ENCODE measurements at places on chromosomes 16 and 17.

GRCh38 chr17:60665602-60666001 lies 12.0 kb upstream of the BCAS3 start:
- DNase-seq = no peak

DNA sequence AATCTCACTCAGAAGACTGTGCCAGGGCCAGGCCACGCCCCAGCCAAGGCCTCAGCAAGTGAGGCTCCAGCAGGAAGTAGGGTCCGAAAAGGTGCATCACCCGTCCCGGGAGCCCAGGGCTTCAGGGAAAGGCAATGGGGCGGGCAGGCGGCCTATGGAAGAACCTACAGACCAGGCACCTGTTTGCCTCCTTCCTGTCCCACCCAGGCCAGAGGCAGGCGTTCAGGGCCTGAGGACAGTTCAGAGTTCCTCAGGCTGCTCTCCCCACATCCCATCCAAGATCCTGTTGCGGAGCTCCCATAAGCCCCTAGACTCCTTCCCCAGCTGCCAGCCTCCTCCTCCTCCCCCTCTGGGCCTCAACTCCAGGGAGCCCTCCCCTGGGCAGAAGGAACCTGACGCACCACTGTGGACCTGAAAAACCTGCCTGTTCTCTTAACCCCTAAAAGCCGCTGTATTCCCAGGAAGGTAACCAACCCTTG lies 2.3 kb downstream of the CLUH start:
- no peak for DNase-seq

- no peak for DNase-seq
These were observed 71.5 kb upstream of the KSR1 start for GRCh38 chr17:27384726-27385125.

DNA sequence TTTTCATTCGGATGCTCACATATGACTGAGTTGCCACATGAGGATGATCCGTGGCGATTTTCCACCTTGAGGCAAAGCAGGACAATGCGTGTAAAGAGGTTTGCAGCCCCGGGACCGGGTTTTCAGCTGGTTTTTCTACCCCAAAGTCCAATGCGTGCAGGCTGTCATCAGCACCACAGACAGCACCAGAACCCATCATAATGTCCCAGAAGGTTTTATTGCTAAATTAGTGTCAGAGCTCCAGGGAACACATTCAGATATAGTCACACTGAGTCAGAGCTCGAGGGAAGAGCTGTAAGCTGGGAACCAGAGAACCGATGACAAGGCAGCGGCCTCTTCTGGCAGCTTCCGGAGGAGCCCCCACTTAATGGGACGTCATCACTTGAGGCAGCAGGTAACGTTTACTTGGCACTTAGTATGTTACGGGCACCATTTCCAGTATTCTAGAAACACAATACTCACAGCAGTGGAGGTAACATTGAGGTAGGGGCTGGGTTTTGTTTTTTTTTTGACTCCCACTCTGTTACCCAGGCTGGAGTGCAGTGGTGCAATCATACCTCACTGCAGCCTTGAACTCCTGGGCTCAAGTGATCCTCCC lies 8.9 kb upstream of the NAGPA start:
- no peak for DNase-seq

- DNase-seq = no peak
These were observed 16.9 kb downstream of the KNOP1 start for GRCh38 chr16:19701091-19701490.

GRCh38 chr17:67716405-67716798 lies 1.3 kb upstream of the NOL11 start:
- no peak for DNase-seq

DNA sequence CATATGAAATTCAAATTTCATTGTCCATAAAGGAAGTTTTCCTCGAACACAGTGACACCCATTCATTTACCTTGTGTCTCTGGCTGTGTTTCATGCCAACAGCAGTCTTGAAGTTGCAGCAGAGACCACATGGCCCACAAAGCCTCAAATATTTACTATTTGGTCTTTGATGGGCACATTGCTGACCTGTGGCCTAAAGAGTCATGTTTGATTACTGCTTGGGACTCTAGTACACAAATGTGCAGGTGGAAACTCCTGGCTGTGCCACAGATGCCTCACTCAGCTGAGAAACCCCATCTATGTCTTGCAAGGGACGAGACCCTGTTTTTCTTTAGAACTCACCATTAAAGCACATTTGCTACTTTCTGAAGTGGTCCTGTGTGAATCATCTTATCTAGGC lies 76.7 kb downstream of the SLC6A2 start:
- DNase-seq = no peak

GRCh38 chr17:38352245-38353085 lies 821 bp downstream of the SOCS7 start:
- no peak for DNase-seq

DNA sequence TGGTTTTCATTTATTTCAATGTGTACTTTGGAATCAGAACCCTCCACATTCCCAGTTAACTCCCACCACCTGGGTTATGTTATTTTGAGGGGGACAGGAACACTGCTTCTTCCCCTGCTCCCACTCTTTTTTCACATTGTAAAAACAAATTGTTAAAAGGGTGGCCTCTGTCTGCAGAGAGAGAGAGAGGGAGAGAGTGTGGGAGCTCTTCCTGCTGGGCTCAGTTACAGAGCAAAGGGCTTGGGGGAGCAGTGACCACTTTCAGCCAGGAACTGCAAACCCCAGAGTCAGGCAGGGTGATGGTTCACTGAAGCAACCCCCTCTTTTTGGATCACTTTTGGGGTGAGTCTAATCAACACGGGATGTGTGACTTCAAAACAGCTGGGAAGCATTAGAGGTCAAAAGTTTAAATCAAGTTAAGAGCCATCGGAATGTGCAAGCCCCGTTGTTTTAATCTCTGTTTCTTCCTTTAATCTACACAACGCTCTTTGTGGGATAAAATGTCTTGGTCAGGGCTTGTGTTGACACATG lies 577.0 kb upstream of the CDH11 start:
- DNase-seq = no peak

- DNase-seq = no peak
These were observed 14.0 kb upstream of the ELAC2 start for GRCh38 chr17:13031718-13032350.

DNA sequence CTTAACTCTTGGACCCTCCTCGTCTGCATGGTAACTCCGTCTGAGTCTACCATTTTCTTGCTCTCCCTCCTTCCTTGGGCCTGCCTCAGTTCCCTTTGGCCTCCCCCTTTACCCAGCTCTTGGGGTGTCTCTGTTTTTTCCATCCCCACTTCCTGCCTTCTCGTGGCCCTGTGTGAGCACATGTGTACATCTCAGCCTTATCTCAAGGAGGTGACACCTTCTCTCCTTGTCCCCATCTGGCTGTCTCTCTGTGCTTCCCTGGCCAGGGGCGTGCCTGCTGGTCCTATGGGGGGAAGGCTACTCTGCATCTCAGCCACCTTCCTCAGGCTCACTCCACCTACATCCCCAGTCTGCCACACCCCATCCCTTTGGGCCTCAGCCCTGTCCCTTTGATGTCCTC lies 6.6 kb downstream of the CTF1 start:
- DNase-seq = no peak

DNA sequence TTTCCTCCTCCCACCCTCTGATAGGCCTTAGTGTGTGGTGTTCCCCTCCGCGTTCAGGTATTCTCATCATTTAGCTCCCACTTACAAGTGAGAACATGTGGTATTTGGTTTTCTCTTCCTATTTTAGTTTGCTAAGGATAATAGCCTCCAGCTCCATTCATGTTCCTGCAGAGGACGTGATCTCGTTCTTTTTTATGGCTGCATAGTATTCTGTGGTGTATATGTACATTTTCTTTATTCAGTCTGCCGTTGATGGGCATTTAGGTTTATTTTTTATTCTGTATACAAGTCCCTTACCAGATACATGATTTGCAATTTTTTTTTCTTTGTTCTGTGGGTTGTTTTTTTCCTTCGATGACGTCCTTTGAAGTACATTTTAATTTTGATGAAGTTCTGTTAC lies 18.8 kb upstream of the CDK5R1 start:
- no peak for DNase-seq

DNA sequence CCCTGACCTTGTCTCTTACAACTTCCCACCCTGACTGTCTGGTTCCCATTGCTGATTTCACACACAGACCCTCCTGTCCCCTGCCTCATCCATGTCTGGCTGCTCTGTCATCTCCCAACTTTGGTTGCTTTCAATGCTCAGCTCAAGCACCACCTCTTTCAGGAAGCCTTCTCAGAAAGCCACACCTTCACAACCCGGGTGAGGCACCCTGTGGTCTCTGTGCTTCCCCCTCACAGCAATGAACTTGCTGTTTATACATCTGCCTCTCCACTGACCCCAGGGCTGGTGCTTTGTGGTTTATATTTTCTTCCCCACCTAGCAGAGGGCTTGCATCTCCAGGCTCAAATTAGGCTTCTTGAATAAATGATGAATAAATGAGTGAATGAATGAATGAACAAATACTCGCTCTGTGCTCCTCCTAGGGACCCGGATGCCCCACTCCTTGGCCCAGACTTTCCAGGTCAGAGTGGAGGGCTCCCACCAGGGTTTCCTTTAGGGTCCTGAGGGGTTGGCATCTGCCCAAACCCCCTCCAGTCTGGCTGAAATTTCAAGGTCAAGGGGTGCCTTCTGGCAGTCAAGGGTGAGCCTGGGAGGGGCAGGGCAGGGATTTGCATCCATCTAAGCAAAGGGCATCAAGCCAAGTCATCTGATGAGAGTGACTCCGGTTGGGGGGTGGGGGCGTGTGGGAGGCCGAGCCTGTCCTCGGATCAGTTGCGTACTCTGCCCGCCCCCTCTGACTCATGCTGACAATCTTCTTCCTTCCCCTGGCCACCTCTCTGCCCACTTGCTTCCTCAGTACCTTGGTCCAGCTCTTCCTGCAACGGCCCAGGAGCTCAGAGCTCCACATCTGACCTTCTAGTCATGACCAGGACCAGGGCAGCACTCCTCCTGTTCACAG lies at the start of gene ITGAX:
TSS of gene ITGAX (plus strand) at position 783 of the 898 bp plus-strand sequence. CDS start at position 862, 79 bp downstream.
- DNase-seq = no peak

GRCh38 chr16:14098081-14098480 lies 27.0 kb downstream of the MRTFB start:
- DNase-seq = no peak

DNA sequence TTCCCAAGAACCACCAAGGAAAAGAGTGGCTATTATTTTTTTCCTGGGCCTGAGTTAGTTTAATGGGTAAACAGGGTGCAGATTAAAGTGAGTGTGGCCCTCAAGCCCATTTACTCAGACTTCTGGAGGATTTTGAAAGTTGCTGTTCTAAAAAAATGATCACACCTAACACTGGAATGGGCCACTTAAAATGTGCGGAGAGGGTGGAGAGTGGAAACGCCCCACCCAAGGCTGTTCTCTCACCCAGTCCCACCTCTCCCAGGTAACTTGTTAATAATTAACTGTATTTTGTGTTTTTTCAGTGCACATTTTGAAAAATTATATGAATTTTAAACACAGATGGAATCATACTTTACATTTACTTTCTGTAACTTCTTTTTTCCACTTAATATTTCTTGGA lies 5.4 kb downstream of the HIRIP3 start:
- DNase-seq = no peak

GRCh38 chr17:42678951-42679491 lies 2.2 kb upstream of the PLEKHH3 start:
- DNase-seq = peak; percentile 85

DNA sequence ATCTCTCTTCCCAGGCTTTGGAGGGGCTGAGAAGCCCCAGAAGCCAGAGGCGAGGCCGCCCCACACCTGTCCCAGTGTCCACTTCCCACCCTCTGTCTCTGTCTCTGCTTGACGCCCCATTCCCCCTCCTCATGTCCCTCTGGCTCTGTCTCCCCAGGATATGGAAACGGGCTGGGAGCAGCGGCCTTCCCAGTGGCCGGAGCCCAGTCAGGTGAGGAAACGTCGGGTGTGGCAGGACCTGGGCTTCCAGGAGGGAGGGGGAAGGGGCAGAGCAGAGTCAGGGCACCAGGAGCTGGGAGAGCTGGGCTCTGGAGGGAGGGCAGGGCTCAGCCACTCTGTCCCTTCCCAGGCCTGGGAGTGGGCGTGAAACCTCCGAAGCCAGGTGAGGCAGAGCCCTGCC lies 10.6 kb upstream of the PKMYT1 start:
- DNase-seq = no peak

GRCh38 chr16:26175944-26176343 lies 484.2 kb downstream of the HS3ST4 start:
- DNase-seq = no peak

All from NCI-H1694 (cell line).